ENCODE measurements at places on chromosomes 5 and 9.
A peak's percentile ranks its signal among the peaks of the same experiment; 100 is the strongest.

GRCh38 chr9:74497748-74498620 is 849 bp downstream of the RORB start:
- DNase-seq = no peak

- peak; percentile 53 for DNase-seq
Observed at GRCh38 chr5:56833325-56833724, 18.0 kb downstream of the MAP3K1 start.

GRCh38 chr5:12570688-12571087 is 666.4 kb upstream of the CTNND2 start:
- no peak for DNase-seq

- no peak for DNase-seq
Observed at GRCh38 chr5:131571669-131572168, 63.3 kb downstream of the RAPGEF6 start.

DNA sequence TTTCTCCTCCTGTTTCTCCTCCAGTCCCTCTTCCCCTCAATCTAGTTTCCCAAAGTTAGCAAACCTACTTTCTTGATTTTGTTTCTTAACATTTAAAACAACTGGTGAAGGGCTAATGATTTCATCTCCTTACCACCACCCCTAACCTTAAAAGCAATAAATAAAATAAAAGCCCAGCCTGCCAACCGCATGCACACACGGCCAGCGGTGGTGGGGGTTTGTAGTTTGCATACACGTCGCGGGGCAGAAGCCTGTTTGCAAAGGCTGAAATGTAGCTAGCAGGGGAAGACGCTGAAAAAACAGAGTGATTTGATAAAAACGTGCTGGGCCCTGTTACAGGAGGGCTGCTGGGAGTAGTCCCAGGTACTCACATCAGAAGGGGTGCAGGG is 1.9 kb upstream of the DMRT2 start:
- DNase-seq = no peak

- DNase-seq = no peak
Observed at GRCh38 chr9:129323376-129323998, 145.4 kb upstream of the IER5L start.

DNA sequence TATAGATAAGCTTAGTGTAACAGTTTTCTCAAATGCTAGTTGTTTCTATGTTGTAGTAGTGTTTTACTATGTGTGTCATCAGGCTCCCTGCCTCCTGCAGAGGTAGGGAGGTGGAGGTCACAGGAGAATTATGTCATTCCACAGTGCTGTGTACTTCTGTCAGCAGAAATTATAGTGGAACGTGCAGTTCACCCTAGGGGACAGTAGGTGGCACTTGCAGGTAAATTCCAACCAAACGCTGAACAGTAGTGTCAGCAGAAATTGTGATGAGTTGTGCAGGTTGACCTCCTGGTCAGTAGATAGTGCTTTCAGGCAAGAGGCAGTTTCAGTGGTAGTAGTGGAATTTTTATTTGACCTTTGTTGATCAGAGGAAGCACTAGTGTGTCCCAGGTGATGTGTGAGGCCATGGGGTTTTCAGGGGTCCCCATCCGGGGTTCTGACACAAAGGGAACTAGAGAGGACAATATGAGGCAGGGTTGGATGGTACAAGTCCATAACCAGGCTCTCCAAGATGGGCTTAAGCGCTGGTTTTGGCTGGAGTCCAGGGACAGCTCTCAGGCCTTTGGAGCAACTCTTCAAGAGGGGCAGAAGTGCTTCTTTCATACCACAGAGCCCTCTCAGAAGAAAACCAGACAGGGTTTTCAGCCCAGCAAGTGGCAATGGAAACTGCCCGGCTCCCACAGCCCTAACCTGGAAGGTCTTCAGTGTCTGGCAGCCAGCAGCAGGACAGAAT is 402.9 kb downstream of the CYLC2 start:
- DNase-seq = peak; percentile 6

DNA sequence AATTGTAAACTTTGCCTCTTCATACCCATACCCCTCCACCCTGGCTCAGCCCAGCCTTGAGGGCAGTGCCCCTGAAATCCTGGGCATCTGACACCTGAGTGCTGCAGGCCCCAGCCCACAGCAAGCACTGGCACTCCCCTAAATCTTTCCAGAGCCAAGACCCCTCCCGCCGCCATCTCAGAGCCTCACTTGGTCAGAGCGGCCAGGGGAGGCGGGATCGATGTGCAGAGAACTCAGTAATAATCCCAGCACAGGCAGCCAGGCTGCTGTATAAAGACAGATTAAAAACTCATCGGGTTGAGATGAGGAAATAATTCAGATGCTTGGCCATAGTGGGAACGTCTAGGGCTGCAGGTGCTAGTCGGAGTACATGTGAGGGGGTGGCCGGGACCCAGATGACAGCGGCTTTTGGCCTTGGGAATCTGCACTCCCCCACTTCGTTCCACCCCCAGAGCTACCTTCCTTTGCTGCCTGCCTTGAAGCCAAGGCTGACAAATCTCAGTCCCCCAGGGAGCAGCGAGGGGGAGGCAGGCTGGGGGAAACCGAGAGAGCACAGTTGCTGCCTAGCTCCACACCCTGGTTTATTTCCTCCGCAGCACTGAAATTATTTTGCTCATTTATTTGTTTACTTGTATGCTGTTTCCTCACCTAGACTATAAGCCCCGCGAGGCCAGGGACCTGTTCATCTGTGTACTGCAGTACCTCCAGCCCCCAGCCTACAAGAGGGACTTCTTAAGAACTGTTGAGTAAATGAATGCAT is 19.5 kb upstream of the ARAP3 start:
- DNase-seq = no peak

DNA sequence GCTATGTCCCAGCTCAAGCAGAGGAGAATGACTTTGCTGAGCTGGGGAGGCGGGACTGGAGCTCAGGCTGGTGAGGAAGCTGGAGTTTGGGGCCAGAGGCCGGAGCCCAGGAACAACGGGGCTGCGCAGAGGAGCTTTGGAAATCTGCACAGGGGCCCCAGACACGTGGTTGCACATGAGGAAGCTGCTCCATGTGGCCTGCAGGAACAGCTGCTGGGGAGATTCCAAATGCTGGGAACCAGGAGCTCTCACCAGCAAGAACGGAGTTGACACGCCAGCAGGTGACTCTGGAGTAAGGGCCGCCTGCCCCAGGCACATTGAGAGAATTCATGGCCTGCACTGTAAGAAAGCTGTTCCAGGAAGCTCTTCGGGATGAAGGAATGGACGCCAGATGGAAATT is 91.0 kb downstream of the OLFM1 start:
- no peak for DNase-seq

DNA sequence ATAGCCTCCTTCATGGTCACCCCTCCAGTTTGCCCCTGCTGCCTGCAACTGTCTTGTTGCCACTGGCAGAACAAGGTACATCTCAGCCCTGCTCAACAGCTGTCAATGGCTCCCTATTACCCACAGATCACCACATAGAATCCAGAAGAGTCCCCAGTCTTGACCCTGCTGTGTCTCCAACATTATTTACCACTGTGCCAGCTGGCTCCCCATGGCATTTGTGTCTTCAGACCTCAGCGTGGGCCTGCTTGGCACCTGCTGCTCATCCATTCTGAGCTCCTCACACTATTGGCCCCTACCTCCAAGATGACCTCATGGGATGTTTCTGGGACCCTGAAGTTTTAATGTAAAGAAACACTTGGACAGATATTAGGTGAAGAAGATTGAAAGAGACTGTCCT is 201.9 kb downstream of the HSPA4 start:
- DNase-seq = no peak

- DNase-seq = no peak
Observed at GRCh38 chr9:104765138-104765537, 1.2 kb downstream of the NIPSNAP3B start.

- DNase-seq = no peak
Observed at GRCh38 chr5:111383288-111383970, 128.9 kb downstream of the STARD4 start.

- no peak for DNase-seq
Observed at GRCh38 chr9:24545285-24545684, 412 bp downstream of the IZUMO3 start.

DNA sequence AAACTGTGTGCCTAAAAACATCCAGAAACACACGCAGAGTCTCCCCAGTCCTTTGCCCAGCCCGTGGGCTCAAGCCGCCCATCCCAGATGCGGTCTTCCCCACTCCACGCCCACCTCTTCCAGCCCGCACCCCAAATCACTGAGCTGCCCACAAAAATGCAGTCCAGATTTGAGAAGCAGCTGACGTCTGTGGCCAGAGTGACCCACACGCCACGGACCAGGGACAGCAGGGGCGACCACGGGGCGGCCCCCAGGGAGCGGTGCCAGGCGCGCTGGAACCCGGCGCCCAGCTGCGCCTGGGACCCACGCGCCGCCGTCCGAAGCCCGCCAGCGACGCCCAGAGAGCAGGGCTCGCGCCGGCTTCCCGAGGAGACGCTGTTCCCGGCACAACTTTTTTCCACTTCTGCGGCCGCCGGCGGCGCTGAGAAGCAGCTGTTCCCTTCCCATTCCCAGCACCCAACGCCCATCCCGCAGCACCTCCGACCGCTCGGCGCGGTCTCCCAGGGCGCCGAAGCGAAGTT is 674 bp downstream of the LHFPL2 start:
- DNase-seq = no peak

- DNase-seq = no peak
Observed at GRCh38 chr9:70113403-70114022, 69.9 kb downstream of the MAMDC2 start.

DNA sequence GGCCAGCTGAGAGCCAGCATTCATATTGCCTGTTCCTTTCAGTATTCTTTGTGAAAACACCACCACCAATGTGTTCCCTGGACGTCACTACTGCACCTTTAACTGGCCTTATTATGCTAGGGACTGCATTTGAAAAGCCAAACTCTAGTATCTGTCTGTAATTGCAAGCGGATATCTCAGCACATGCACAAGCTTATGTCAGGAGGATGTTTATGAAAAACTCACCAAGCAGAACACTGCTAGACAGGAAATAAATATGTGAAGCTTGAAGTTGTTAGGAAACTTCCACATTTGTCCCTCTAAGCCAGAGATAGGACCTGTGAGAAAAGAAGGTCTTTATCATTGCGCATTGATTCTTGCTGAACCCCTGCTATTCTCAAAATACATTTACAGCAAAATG is 135.4 kb upstream of the CCDC152 start:
- no peak for DNase-seq

GRCh38 chr9:97412626-97413385 is 910 bp downstream of the TDRD7 start:
- no peak for DNase-seq

GRCh38 chr5:171724468-171725204 is 61.0 kb upstream of the SMIM23 start:
- DNase-seq = no peak

- no peak for DNase-seq
Observed at GRCh38 chr9:122286764-122287163, 22.1 kb downstream of the MRRF start.

GRCh38 chr9:15522130-15522755 is 11.5 kb upstream of the PSIP1 start:
- DNase-seq = no peak

GRCh38 chr5:67870662-67871061 is 344.9 kb upstream of the PIK3R1 start:
- no peak for DNase-seq

GRCh38 chr9:98037357-98037756 is 19.2 kb upstream of the NANS start:
- no peak for DNase-seq

GRCh38 chr5:14357851-14358250 is 214.7 kb downstream of the TRIO start:
- no peak for DNase-seq

GRCh38 chr9:126429190-126429589 is 102.6 kb downstream of the MVB12B start:
- DNase-seq = no peak

DNA sequence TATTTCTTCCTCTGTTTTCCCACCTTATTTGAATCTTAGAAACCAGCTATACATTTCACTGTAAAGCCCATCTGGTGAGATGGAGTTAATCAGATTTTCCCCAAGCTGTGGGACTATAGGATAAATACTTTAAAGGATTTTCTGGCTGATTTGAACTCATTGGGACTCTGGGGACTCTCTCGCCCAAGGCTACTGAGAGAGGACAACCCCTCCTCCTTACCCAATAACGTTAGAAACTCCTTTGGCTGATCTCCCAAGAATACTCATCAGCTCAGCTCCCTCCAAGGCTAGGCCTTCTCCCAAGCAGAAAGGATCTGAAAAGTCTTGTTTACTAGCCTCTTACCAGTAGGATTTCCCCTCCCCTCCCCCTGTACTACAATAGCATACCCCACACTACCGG is 1.5 kb upstream of the GLRA1 start:
- DNase-seq = no peak

DNA sequence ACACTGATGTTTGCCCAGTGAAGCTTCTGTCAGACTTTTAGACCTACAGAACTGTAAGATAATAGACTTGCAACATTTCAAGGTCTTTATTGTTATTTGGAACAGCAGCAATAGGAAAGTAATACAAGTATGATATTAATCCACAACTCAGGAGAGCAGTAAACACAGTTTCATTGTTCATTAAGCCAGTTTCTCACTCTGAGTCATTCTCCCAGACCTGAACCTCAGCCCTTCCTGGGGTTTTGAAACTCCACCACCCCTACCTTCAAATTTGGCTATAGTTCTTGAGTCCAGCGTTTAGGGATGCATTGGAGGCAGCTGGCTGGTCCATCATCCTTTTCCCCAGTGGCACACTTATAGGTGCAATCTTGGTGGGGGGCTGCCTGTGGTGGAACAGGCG is 203.2 kb downstream of the RAB3C start:
- no peak for DNase-seq

DNA sequence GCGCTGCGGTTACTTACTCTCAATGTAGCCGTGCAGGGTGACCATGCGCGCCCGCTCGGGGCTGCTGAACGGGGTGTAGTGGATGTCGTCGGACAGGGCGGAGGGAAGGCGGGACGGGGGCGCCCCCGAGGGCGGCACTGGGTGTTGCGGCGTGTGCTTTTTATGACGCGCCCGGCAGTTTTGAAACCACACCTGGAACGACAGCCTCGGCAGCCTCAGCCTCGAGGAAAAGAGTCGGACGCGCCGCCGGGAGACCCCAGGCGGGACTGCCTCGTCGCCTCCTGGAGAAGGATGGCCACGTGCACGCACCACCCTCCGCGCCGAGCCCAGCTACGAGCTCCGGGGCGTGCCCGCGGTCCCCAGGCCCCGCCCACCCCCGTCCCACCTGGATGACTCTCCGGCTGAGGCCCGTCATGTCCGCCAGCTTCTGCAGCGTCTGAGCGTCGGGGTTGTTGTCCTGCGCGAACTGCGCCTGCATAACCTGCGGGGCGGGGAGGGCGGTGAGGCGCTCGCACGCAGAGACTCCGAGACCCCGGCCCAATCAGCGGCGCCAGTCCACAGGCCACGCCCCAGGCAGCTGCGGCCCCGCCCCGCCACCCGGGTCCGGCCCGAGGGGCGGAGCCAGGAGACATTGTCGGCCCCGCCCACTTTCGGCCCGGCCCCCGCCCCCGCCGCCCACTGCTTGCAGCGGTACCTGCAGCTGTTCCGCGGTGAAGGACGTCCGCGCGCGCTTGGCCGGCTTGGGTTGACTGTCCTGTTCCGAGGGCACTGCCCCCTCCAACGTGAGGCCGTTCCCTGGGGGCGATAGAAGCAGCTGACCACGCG is 15.0 kb downstream of the LHX6 start:
- peak; percentile 61 for DNase-seq

- DNase-seq = no peak
Observed at GRCh38 chr9:37719526-37719925, 34.1 kb upstream of the TRMT10B start.

GRCh38 chr5:125093776-125094175 is 347.3 kb upstream of the ZNF608 start:
- no peak for DNase-seq

All from CD4-positive, alpha-beta T cell treated with Interleukin-6 for 4 hours (primary cell).